ENCODE measurements at places on chromosomes 2 and 18.

GRCh38 chr2:233235977-233236376, 15.5 kb upstream of the ATG16L1 start:
- no peak for DNase-seq

DNA sequence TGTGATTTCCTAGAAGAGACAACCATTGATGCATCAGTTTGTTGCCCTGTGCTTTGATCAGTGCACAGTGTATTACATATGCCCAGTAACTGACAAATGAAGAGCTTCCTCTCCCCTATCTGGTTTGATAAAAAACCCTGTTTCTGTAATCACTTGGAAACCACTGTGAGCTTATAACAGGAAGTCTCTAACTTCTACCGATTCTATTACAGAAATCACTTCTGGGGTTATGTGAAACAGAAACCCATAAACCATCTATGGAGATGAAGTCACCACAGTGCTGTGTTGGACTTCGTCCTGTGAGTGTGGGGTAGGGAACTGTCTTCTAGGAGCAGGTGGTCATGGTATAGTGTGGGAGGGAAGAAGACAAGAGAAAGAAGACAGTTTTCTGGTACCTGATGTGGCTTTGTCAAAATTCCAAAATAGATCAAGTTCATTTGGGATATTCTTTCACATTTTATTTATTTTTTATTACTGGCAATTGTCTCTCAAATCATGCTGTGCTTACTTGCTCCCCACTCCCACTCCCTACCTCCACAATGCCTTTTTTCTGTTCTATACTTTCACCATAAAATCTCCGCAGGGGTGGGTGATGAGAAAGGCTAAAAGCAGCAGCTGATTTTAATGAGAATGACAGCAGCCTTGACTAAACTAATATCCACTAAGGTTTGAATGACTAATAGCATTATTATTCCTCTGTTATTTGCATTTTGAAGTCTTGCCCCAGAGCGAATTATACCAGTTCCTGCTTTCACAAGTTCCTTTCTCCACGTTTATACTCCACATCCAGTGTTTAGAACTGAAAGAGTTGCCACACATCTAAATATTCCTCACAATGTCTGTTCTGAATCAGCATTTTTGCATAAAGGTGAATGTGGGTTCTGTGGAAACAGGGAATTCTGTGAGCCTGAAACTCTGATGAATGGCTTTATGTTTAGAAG, 41.7 kb upstream of the RND3 start:
- no peak for DNase-seq

DNA sequence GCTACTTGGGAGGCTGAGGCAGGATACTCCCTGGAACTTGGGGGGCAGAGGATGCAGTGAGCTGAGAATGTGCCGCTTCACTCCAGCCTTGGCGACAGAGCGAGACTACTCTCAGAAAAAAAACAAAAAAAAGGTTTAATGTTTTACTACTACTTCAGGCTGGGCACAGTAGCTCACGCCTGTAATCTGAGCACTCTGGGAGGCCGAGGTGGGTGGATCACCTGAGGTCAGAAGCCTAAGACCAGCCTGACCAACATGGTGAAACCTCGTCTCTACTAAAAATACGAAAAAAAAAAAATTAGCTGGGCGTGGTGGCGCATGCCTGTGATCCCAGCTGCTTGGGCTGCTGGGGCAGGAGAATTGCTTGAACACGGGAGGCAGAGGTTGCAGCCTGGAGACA, 75.7 kb upstream of the ATIC start:
- DNase-seq: no peak

- no peak for DNase-seq
Observed at GRCh38 chr2:233974530-233975071, 57.4 kb downstream of the TRPM8 start.

DNA sequence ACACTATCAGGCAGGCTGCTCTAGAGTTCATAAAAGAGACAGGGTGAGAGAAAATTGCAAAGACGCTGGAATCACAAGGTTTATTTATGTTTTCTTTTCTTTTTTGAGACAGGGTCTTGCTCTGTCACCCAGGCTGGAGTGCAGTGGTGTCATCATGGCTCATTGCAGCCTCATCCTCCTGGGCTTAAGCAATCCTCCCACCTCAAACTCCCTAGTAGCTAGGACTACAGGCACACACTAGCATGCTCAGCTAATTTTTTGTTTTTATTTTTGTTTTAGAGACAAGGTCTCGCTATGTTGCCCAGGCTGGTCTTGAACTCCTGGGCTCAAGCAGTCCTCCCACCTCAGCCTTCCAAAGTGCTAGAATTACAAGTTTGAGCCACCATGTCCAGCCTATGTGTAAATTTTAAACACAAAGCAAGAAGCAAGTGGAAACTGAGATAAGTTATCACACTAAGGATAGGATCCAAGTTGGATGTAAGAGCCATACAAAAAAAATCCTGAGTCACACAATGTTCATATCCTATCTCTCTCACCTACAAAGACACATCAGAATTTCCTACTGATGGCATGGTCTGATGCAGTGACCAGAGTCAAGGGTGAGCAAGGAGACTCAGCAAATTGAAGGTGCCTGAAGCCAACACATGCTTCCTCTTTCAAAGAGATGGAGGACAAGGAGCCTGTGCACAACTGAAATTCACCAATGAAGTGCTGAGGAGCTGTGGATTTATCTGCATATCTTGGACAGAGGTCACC, 31.4 kb downstream of the MYL12B start:
- DNase-seq: no peak

DNA sequence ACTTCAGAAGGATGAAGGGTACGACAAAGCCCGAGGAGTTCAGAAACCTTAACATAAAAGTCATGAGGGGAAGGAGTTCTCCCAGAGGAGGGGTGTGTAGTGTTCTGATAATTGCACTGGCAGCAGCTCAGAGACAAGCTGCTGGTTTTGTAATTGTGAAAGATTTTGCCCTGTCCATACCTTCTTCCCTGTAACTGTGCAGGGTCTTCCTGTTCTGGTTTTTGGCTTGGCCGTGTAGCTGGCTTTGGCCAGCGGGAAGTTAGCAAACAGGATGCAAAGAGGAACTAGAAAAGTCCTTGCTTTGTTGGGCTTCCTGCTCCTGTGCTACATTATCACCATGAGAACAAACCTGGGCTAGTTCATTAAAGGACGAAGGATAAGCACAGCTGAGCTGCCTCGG, 160.8 kb downstream of the LPIN1 start:
- no peak for DNase-seq

GRCh38 chr2:75466708-75467311, 93.9 kb downstream of the EVA1A start:
- DNase-seq: no peak

GRCh38 chr2:241739651-241740050, 5.2 kb downstream of the D2HGDH start:
- DNase-seq: peak; percentile 58

- no peak for DNase-seq
Observed at GRCh38 chr2:68216454-68217310, 35.6 kb downstream of the PPP3R1 start.

GRCh38 chr18:35861367-35862118, 110.9 kb upstream of the RMP24 start:
- DNase-seq: no peak

DNA sequence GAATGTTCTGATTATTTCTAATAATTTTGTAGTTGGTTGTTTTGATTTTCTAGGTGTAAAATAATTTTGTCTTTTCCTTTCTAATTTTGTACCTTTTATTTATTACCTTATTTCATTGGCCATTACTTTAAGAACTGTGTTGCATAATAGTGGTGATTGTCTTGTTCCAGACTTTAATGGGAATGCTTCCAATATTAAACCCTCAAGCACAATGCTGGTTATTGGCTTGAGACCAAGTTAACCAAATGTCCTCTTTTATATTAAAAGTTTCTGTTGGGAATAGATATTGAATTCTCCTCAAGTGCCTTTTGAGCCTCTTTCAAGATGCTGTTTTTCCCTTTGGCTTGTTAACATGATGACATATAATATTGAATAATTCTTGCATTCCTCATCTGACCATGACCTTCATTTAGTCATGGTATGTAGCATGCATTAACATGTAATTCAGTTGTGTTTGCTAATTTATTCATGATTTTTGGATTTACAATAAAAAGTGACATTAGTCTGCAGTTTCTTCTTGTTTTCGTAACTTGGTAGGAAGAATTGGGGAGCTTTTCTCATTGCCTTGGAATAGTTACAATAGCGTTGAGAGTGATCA, 141.7 kb downstream of the DIS3L2 start:
- no peak for DNase-seq

GRCh38 chr18:63834471-63835113, 52.9 kb upstream of the SERPINB2 start:
- DNase-seq: no peak

- no peak for DNase-seq
Observed at GRCh38 chr2:240719676-240720545, 28.2 kb downstream of the AQP12A start.

GRCh38 chr2:177161741-177162460, 50.7 kb upstream of the HNRNPA3 start:
- DNase-seq: no peak

DNA sequence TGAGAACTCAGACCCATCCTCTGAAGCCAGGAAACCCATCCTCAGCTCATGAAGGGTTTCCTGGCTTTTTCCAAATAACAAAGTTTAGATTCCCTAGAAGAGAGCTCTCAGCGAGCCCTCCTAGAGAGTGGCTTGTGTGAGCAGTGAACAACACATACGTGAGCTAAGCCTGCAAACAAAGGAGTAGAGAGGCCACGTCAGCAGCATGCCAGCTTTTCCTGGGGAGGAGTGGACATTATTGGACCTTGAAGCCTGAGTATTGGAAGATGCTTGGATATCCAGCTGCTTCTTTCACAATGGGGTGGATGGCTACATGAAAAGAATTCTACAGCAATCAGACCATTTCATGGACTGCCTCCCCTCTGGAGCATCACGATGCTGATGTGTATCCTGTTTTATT, 21.1 kb downstream of the KIF5C start:
- DNase-seq: no peak

- DNase-seq: no peak
Observed at GRCh38 chr18:910247-910646, 5.6 kb downstream of the ADCYAP1 start.

GRCh38 chr2:171294608-171295007, 133.9 kb upstream of the TLK1 start:
- DNase-seq: no peak

DNA sequence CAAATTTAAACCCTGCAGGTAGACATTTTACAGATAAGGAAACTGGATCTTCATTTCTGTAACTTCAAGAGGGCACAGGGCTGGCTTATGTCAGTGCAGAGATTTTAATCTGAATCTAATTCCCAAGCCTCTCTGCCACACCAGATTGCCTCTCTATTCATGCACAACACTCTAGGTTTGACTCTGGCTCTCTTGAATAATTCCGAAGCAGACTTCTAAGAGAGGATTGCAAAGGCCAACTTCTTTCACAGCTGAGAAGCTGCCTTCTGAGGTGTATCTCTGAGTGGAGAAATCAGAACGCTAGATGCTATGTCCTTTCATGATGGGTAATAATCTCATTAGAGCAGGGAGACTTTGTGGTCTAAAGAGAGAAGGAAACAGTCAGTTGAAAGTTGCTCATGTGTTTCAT, 20.1 kb upstream of the MGAT5 start:
- no peak for DNase-seq

DNA sequence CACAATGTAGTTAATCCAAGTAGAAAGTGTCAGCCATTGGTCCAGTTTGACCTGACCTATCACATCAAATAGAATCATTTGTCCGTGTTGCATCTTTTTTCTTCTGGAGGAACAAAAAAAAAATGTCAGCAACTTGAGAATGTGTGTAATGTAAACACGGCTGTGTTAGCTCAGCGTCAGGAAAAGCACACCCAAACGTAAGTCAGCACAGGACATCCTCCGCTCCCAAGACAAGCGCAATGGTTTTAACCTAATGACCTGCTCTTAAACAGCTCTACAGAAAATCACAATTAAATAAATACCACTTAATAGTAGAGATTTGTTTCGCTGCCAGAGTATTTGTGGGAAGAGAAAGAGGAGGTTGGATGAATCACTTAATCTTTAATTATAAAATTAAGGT, 59.4 kb downstream of the OSR1 start:
- no peak for DNase-seq

DNA sequence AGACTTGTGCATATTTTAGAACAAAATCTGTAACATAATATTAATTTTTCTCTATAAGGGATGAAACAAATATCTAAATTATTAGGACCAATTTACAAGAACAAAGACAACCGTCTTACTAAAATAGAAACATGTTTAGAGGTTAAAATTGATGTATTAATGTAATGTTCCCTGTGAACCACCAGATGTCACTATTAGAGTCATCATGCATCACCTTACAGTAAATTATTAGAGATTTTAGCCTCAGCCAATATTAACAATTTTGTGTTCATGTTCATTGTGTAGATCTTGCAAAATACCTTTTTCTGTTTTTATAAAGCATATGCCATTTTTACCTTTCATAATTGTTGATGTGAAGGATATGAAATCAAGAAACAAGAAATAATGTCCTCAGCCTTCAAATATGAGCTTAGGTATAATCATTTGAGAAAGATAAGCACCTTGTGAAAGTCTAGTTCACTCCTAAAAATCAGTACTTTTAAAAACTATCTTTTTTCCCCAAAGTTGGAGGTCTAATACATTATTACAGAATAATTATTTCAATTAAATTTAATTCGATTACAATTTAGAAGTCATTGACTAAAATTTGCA, 344.3 kb upstream of the KCNH7 start:
- no peak for DNase-seq

- no peak for DNase-seq
Observed at GRCh38 chr2:186612555-186613440, 22.9 kb downstream of the ITGAV start.

DNA sequence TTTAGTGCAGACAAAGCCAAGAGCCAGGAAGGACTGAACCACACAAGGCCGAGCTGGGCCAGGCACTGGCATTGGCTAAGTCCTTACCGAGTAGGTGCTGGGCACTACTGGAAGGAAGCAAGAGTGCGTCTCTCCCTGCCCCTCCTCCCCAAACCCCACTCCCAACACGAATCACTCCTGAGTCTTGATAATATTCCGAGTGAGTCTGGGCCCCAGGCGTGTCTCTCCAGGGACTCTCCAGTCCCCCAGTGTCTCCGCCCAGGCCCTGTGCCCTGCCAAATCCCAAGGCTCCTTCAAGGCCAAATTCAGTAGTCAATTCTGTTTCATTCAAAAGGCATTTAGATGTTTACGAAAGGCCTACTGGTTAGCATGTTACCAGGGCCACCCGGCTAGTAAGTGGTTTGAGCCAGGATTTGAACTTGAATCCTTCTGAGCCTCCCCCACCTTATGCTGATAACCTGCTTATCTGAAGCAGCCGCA, 82.8 kb downstream of the GLI2 start:
- DNase-seq: no peak

GRCh38 chr2:43414033-43414432, 181.8 kb downstream of the THADA start:
- no peak for DNase-seq

- DNase-seq: no peak
Observed at GRCh38 chr2:180625006-180625844, 355.2 kb upstream of the UBE2E3 start.

DNA sequence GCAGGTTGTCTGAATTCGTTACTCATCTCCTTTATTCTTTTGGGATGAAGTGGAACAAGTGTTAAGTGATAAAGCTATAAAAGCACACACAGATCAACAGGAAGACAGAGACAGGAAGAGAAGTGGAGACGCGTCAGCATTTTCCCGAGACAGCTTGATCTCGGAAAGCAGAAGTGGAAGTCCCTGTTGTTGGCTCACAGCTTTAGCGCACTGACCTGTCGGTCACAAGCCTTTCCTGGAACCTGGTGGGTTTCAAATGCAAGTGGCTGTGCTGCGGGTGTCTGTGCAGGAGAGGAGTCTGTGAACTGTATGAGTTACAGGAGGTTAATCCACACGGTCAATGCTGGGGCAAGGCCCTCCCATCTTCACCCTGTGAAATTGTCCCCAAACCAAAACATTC, 116.6 kb upstream of the PELI1 start:
- DNase-seq: no peak

All from activated T-helper 9 cell treated with anti-CD3 and anti-CD28 coated beads, Interleukin-2, amount 50 U/mL, for 16 hours (primary cell).